Activated T-helper 9 cell treated with anti-CD3 and anti-CD28 coated beads, Interleukin-2, amount 50 U/mL, for 16 hours (primary cell): ENCODE measurements at places on chromosomes 1 and 21.

GRCh38 chr1:221549815-221550214, 192.1 kb downstream of the DUSP10 start:
- DNase-seq, result no peak

DNA sequence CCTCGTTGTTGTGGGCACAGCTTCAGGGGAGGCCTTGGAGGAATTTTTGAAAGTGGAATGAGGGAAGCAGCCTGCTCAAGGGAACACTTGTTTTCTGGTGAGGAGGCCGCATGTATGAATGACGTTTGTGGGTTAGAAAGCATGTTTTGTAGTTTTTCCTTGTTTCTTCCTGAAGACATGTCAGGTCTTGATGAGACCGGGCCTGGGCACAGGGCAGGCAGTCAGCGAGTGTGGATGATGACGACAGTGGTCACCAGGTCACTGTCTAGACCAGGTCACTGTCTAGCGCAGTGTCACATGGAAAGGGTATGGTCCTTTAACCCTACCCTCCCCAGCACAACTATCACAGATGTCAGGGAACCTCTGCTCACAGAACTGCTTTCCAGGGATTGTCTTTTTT, 7.3 kb downstream of the PSEN2 start:
- DNase-seq, result no peak

- no peak for DNase-seq
Measured at GRCh38 chr21:36236052-36236730, 79.6 kb downstream of the DOP1B start.

- DNase-seq, result no peak
Measured at GRCh38 chr1:99347041-99347684, 82.9 kb downstream of the PLPPR4 start.

- no peak for DNase-seq
Measured at GRCh38 chr21:26954662-26955121, 12.2 kb downstream of the ADAMTS5 start.

DNA sequence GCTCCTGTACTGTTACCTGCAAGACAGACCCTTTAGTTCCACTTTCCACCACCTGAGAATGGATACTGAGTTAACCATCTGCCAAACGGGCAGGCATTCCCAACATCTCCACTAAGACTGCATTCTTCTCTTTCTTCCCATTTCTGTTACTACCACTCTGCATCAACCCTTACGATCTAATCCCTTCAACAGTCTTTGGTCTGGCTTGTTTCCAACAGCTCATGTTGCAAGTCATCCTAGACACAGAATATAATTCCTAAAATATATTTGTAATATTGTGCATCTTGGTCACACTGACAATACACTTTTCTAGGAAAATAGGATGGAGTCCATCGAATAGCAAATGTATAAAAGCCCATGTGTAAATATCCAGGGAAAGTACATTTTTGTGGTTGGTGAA, 166.7 kb downstream of the SIPA1L2 start:
- no peak for DNase-seq

GRCh38 chr1:8307628-8308027, 10.3 kb upstream of the SLC45A1 start:
- DNase-seq, result no peak

DNA sequence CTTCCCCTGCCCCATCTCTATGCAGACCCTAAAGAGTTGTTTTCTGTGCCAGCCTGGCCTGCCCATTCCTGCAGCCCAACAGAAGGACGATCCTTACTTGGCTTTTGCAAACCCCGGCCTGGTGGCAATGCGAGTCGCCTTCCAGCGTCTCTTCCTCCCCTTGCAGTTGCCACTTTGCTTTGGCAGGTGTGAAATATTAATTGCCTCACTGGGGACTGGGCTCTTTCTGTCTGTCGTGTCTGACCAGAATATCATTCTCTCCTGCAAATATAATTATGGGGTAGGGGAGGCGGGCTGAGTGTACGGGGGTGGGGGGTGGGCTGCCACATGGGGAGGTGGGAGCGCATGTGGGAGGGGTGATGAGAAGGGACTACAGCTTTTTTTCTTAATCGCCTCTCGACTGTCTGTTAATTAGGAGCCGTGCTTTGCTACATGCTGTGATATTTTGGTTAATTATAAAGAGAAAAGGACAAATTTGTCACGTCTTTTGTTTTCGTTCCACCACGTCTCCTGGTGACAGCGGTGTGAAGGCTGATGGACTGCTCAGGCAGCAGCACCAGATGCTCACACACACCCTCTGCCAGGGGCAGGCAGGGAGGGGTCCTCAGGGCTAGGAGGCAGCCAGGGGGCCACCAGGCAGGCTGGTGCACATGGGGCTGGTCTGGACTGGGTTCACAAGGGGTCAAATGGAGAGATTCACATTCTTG, 80.1 kb upstream of the CD34 start:
- no peak for DNase-seq

DNA sequence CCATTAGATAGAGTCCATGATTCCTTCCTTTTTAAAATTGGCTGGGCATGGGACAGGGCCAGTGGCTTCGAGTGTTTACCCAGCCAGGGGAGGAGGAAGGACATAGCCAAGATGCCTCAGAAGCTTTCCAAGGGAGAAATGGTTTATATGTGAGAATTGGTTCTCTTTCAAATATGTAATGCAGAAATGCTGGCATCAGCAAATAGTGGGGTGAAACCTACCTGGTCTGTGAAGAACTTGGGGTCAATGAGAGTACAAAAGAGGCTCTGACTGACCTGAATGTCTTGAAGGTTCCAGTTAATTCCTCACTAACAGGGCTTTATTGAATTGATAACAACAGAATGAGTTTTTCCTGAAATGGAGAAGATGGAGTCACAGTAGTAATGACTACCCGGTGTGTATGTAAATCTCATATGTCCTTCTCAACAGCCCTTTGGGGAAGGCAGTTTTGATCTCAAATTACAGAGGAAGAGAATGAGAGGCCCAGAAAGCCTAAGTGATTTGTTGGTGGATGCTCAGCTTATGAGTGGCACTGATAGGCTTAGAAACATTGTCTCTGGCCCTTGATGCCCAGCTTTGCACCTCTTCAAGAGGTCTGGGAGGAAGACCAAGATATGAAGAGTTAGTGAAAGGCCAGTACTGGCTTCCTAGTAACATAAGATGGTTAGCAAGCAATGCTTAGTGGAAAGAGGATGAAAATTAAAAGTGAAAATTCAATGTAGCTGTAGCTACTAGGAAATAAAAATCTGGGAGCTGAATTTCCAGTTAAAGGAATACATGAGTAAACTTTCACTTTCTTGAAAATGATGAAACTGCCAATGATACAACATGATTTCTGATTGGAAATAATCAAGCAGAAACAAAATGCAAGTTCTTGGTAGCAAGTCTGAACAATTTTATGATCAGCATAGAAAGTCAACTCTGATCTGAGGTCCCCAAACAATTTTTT, 2.7 kb downstream of the ATF3 start:
- DNase-seq, result no peak

GRCh38 chr21:40853956-40854688, 7.2 kb upstream of the DSCAM start:
- DNase-seq, result no peak

GRCh38 chr21:42760951-42761751, 107.7 kb downstream of the PDE9A start:
- no peak for DNase-seq

- no peak for DNase-seq
Measured at GRCh38 chr1:186790101-186790500, 38.6 kb upstream of the PLA2G4A start.

GRCh38 chr1:17572264-17572985, 32.9 kb downstream of the ARHGEF10L start:
- DNase-seq, result no peak

DNA sequence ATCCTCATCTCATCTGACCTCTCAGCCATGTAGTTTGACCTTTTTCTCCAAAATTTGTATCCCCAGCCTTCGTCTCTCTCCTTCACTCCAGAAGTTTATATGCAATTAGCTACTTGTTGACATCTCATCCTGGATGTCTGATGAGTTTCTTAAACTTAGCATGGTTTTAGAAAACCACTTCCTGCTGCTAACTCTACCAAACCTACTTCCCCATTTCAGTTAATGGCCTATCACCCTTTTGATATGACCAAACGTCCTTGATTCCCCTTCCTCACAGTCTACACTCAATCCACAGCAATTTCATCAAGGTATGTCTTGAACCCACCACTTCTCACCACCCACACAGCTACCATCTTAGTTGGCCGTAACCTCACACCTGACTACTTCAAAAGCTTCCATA, 121.9 kb downstream of the LRRC40 start:
- no peak for DNase-seq

- no peak for DNase-seq
Measured at GRCh38 chr1:43942411-43942810, 4.3 kb upstream of the IPO13 start.

GRCh38 chr1:99497690-99498089, 148.2 kb upstream of the PALMD start:
- DNase-seq, result no peak

- DNase-seq, result no peak
Measured at GRCh38 chr21:43727519-43728153, 8.7 kb downstream of the PDXK start.

GRCh38 chr1:219236933-219237610, 63.4 kb downstream of the LYPLAL1 start:
- no peak for DNase-seq

DNA sequence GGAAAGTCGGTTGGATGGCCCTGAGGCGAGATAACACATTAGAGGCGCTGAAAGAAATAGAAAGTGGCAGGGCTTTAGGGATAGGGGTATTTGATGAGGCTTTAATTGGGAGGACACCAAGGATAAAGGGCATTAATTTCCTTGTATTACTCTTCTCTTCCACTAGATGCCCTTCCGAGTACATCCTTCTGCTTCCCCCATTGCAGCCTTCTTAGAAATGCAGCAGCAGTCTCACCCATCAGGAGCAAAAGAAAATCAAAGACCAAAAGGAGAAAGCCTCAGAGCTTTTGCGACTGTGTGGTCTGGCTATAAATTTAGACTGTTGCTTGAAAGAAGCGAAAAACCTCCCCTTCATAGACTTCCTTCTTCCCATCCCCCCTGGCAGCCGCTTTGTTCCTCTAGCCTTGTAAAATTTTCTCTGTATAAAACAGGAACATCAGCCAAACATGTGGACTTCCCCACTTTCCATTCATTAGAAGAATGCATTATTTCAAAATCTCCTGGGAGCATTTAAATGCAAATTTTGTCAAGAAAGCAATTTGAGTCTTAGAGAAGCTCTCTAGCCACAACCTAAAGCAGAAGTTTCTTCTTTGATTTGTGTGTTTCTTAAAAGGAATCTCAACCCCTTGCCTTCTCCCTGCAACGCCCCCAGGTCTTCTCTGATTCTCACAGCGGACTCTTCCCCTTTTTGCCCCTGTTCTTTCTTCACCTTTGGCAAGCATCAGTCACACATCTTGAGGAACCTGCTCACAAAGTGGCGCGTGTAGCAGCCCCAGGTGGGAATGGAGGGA, 76.6 kb downstream of the NDUFS5 start:
- DNase-seq, result no peak

- DNase-seq, result no peak
Measured at GRCh38 chr1:15210651-15211375, 36.2 kb upstream of the FHAD1 start.

- no peak for DNase-seq
Measured at GRCh38 chr1:87686136-87686495, 357.4 kb downstream of the LMO4 start.

DNA sequence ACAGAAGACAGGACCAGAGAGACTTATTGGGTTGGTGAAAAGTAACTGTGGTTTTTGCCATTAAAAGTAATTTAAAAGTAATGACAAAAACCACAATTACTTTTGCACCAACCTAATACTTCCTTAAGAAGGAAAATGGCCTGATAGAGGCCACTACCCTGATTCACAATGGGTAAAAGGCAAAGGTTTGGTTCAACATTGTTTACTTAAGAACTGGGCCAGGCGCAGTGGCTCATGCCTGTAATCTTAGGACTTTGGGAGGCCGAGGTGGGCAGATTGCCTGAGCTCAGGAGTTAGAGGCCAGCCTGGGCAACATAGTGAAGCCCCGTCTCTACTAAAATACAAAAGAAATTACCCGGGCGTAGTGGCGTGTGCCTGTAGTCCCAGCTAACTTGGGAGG, 48.2 kb upstream of the RCOR3 start:
- DNase-seq, result no peak

GRCh38 chr1:30638811-30639210, 84.6 kb downstream of the MATN1 start:
- no peak for DNase-seq

- no peak for DNase-seq
Measured at GRCh38 chr21:15009837-15010363, 54.9 kb downstream of the NRIP1 start.

DNA sequence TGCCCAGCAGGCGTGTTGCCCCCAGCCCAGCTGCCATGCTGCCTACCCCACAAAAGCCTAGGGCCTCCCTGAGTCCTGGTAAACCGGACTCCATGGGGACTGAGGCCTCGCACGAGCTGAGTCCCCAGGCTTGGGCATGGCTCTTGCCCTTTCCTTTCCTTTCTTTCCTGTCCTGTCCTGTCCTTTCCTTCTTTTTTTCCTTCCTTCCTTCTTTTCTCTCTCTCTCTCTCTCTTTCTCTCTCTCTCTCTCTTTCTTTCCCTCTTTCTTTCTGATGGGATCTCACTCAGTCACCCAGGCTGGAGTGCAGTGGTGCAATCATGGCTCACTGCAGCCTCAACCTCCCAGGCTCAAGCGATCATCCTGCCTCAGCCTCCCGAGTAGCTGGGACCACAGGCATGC, 104.4 kb downstream of the SPSB1 start:
- no peak for DNase-seq

DNA sequence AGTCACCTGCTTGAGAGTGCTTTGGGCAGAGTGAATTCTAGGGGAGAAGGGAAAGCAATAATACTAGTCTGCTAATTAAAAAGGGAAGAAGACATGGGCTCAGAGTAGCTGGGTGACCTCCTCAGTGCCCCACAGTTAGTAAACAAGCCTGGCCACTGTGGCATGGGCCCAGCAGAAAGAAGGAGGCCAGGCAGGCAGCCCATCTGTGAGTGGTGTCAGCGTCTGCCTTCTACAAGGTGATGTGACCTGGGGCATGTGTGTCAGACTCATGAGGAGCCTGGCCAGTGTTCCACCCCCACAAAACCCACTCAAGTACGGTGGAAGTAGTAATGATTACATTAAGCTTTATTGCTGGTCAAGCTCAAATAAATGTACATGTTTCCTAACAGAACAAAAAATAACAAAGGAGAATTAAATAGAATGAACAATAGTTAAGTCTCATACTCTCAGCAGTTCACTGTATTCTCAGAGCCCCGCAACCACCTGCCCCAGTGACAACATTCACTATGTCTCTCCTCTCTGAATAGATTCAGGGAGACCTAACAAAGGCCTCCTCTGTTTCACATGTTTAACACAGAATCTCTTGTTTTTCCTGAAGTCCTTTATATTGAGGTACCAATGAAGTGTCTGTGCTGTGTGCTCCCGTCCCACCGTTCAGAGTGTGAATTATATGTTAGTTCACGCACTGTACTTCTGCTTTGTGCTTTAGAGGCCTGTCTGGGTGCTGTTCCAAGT, 32.5 kb downstream of the SLC22A15 start:
- no peak for DNase-seq

DNA sequence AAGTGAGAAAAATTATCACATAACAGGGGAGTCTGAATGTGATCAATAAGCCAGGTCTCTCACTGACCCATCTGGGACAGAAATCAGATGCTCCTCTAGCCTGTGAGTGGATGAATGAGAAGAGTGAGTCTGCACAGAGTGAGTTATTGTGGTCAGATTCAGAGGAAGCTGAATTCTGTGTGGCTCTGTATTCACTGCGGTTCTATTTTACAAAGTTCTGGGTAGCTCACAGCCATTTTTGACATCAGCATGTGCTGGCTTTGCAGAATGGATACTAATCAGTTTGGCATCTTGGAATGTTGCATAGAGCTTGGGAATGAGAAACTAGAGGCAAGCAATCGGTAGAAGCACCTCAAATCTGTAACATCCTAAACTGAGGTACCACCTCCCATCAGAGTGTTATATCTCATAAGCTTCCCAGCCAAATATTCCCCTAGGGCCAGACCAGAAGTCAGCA, 3.8 kb downstream of the COLGALT2 start:
- no peak for DNase-seq
